ENCODE measurements at places on chromosomes 12 and 14. TPM values are rescaled to one million over a fixed set of nuclear protein-coding genes. Genes with fewer than 3 reads are reported as not detected.

Gene NTS
- 211 TPM for total RNA-seq

Gene OR11H7
- not detected for total RNA-seq

Gene SIX6
- total RNA-seq = 0.69 TPM

Gene CCDC91
- total RNA-seq = 90.0 TPM

Gene PDE3A
- 15.5 TPM for total RNA-seq

Gene DTX1
- total RNA-seq = 34.8 TPM

Gene ALG10
- 30.9 TPM for total RNA-seq

Gene TAS2R9
- total RNA-seq = 0.92 TPM

Gene LTB4R2
- total RNA-seq = 1.8 TPM

Gene ITGA7
- total RNA-seq = 14.5 TPM

Gene PLEK2
- 0.69 TPM for total RNA-seq

Gene SLC16A7
- total RNA-seq = 23.1 TPM

Gene SOX5
- 72.9 TPM for total RNA-seq

Gene CEBPE
- total RNA-seq = not detected

Gene NGB
- 17.8 TPM for total RNA-seq

Gene MSI1
- total RNA-seq = 10.1 TPM

Gene KLHL33
- 0.23 TPM for total RNA-seq

Gene TRPV4
- total RNA-seq = 0.92 TPM

Gene PTPRQ
- 2.5 TPM for total RNA-seq

Gene PARPBP
- 9.0 TPM for total RNA-seq

Gene CD27
- total RNA-seq = 0.46 TPM

Gene SLC38A1
- total RNA-seq = 205 TPM

Gene P2RX7
- 5.1 TPM for total RNA-seq

Gene ANHX
- not detected for total RNA-seq

Gene RFX4
- 16.8 TPM for total RNA-seq

Gene NR4A1
- total RNA-seq = 11.1 TPM

Gene CLECL1
- total RNA-seq = not detected

Gene KRT78
- total RNA-seq = not detected

Gene PROX2
- not detected for total RNA-seq

Gene HOXC9
- not detected for total RNA-seq

Data from diencephalon (tissue), 1 donor.